ENCODE measurements at places on chromosomes 7 and 10.

- DNase-seq = no peak
Observed at GRCh38 chr10:106836933-106837663, 327.4 kb downstream of the SORCS1 start.

- no peak for DNase-seq
Observed at GRCh38 chr10:121531830-121532178, 66.4 kb downstream of the FGFR2 start.

- DNase-seq = no peak
Observed at GRCh38 chr7:53418834-53419482, 383.5 kb downstream of the POM121L12 start.

DNA sequence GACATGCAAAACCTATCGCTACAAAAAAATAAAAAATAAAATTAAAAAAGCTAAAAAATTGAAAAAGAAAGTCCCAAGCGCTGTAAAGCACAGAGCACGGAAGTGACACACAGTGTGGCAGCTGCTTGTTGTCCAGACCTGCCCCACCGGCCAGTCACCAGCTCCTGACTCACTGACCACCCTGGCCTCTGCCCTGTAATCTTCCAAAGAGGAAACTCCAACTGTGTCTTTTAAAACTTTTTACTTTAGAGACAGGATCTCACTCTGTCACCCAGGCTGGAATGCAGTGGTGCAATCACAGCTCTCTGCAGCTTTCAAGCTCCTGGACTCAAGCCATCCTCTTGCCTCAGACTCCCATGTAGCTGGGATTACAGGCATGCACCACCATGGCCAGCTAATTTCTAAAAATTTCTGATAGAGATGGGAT is 23.6 kb downstream of the GNA12 start:
- no peak for DNase-seq

- DNase-seq = no peak
Observed at GRCh38 chr7:130344271-130344866, at the start of gene CPA5. TSS of gene CPA5 (plus strand) at chr7:130344816. CDS start at chr7:130346486, 1,670 bp downstream.

GRCh38 chr7:150400008-150400787 is 21.1 kb downstream of the ZNF775 start:
- DNase-seq = no peak

DNA sequence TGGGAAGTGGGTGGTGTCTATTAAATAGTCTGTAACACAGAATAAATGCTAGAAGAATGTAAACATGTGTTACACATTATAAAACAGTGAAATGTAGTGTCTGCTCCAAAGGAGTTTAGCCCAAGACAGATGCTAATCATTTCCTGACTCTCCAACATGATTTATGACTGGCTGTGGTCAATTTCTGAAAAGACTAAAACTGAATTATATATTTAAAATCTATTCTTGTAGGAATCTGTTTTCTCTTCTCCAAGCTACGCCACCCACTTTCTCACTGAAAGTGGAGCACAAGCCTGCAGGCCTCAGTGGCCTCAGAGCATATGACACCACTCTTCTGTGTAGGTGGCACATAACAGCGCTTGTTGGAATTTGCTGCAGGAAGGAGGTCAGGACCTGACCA is 44.4 kb downstream of the CTTNBP2 start:
- DNase-seq = no peak

- DNase-seq = no peak
Observed at GRCh38 chr10:107814865-107815487, 650.5 kb upstream of the SORCS1 start.

DNA sequence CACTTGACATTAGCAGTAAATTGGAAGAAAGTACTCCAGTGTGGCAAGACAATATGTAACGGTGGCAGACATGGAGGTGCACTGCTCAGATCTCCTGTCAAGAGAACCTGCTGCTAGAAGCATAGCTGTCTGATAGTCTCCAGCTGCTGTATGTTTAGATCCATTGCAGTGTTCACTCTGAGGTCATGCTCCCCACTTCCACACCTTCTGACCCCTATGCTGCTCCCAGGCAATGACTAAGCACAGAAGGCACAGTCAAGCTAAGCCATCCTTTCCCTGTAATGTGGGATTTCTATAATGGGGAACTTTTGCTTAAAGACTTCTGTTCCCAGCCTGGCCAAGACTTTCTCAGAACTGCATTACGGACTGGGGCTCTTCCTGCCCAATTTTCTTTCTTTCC is 315.8 kb downstream of the HPSE2 start:
- no peak for DNase-seq

DNA sequence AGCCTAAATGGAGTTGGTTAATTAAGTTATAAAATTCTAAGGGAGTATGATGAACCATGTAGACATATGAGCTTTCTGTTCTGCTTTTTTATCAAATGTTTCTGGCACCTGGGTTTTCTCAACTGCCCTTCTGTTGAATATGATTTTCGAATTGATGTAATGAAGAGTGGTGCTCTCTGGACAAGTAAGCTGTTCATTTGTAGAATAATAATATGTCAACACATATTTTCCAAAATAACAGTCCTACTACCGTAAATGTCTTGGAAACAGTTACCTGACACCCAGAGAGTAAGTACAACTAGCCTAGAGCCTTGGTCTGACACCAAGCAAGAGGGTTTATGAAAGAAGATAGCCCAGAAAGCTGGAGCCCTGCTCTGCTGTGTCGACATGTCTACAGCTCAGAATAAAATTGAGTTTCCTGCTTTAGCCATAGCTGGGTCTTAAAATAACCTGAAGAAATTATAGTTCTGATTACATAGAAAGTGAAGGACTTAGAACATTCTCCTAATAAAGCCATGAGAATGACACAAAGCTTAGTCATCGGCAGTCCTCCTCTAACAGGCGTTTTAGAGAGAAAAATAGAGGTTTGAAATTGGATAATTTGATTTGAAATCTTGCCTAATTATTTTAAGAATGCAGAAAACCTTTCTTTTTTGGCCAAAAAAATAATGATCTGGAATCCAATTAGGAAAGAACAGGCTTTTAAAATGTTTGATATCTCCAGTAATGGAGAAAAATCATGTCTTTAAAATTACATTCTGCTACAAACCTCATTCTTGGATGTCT is 25.1 kb downstream of the HDAC9 start:
- no peak for DNase-seq

DNA sequence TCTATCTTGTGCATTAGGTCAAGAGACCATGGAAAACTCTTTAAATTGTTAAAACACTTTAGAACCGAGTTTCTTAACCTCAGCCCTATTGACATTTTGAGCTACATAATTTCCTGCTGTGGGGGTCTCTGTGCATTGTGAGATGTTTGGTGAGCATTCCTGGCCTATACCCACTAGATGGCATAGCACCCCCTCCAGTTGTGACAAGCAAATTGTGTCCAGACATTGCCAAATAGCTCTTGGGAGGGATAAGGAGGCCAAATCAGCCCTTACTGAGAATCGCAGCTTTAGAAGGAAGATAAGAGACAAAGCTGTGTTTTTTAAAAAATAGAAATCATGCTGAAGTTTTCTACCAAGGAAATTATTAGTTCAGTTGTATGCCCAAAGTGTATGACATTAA is 1158.5 kb upstream of the C7orf33 start:
- DNase-seq = no peak

- DNase-seq = no peak
Observed at GRCh38 chr7:6607651-6608051, 7.8 kb upstream of the ZNF853 start.

DNA sequence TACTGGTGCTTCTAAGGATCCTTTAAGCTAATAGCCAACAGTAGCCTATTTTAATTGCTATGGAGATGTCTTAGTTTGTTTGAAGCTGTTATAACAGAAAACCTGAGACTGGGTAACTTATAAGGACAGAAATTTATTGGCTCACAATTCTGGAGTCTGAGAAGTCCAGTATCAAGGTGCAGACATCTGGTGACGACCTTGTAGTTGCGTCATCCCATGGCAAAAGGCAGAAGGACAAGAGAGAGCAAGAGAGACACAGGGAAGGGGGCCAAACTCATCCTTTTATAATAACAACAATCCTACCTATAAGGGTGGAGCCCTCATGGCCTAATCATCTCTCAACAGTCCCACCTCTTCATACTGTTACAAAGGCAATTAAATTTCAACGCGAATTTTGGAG is 39.1 kb downstream of the NRCAM start:
- DNase-seq = no peak

GRCh38 chr7:100157334-100158228 is 942 bp downstream of the TRAPPC14 start:
- DNase-seq = no peak

DNA sequence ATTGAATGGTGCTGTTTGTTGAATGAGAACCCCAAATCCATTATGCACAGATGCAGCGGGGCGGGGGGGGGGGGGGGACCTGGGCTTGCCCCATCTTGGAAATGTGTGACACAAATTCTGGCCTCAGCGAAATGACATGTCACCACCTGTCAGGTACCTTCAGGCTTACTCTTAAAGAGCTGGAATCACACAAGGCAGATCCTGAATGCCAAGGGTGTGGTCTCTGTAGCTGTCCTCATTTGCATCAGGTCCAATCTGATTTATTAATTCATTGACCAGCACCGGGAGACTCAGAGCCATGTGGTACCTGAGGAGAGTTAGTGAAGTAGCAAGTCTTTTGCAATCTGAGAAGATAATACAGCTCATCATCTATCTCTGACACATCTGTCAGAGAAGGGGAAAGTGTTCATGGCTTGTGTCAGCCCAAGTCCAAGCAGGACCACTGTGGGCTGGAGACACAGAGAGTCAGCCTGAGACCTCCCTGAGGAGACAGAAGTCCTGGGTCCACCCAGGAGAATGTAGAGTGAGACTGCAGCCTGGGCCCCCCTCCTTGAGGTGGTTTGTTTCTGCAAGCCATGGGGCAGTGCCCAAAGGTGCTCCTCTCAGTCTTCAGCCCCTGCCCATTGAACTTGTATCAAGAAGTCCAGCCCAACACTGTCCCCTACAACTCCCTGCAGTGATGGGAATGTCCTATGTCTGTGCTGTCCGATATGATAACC is 46.7 kb downstream of the ADCYAP1R1 start:
- DNase-seq = no peak

GRCh38 chr7:132407764-132408163 is 168.5 kb downstream of the PLXNA4 start:
- DNase-seq = no peak

GRCh38 chr7:25288556-25289307 is 60.4 kb upstream of the NPVF start:
- DNase-seq = no peak

GRCh38 chr7:127791446-127792189 is 139.6 kb downstream of the SND1 start:
- no peak for DNase-seq

GRCh38 chr7:129479831-129480230 is 22.5 kb upstream of the SMKR1 start:
- DNase-seq = no peak

GRCh38 chr10:34292194-34292565 is 522.9 kb downstream of the PARD3 start:
- no peak for DNase-seq

GRCh38 chr10:50231515-50232260 is 19.6 kb downstream of the ASAH2 start:
- no peak for DNase-seq

GRCh38 chr7:20598459-20599309 is 16.8 kb upstream of the ABCB5 start:
- DNase-seq = no peak

GRCh38 chr10:22605168-22605567 is 109.2 kb downstream of the PIP4K2A start:
- DNase-seq = no peak

GRCh38 chr7:113289140-113289740 is 170.9 kb upstream of the SMIM30 start:
- no peak for DNase-seq

GRCh38 chr10:75021379-75022249 is 89.8 kb upstream of the SAMD8 start:
- no peak for DNase-seq

GRCh38 chr10:43262902-43263466 is 3.9 kb downstream of the RASGEF1A start:
- DNase-seq = no peak

- DNase-seq = no peak
Observed at GRCh38 chr7:35818513-35818912, 17.7 kb downstream of the SEPTIN7 start.

DNA sequence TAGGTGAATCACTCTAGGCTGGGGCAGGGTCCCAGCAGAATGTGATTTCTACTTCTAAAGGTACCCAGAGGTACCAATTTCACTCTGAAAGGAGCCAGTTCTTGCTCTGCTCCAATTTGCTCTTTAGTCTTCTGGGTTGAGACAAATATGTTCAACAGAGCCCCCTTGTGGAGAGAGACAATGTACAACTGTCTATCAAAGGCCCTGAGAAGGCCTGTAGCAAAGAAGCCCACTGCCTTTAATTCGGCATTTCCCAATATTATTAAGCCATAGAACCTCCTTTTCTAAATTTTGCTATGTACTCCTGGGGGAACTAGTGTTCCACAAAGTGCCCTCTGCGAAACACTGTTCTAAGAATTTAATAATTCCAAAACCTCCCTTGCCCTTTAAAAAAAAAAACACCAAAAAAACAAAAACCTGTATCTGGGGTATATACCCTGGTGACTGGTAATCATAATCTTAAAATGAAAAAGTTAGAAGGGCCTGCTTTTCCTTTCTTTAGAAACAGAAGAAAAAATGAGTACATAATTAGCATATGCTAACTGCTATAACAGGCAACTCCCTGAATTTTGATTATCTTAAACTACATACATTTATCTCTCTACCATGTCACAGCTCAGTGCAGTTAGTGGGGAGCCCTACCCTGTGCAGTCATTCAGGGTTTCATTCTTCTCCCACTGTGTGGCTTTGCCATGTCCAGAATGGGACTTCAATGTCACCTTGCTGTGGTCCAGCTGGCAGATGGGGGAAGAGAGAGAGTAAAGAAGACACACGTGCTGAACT is 160.9 kb upstream of the BMPER start:
- no peak for DNase-seq

DNA sequence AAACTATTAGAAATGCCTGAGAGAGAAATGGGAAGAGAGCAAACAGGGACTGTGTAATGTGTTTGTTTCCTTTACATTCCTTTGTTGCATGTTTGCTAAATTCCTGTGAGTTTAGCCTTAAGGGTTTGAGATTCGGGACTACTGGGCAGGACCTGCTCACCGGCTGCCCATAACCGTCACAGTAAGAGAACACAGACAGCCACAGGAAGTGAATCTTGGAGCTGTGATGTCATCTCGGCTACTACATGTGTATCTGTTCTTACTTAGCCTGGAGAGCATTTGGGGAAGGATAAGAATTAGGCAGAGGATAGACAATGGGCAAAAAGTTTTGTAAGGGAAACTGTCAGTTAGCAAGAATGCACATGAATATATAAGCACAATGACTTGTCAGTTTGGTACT is 485.1 kb upstream of the KLF6 start:
- DNase-seq = no peak

DNA sequence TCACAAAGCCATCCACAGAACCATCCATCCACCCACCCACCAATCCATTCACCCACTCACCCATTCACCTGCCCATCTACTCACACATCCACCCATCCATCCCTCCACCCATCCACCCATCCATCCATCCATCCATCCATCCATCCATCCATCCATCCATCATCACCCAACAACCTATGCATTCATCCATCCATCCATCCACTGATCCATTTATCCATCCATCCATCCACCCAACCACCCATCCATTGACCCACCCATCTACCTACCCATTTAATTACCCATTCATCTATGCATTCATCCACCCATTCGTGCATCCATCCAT is 5.4 kb downstream of the TMEM270 start:
- DNase-seq = no peak
